ENCODE measurements at places on chromosomes 4 and X.

- no peak for DNase-seq
These were observed 48.5 kb upstream of the AGA start for GRCh38 chr4:177490769-177491168.

GRCh38 chr4:145840162-145840768 is 98.4 kb downstream of the ZNF827 start:
- no peak for DNase-seq

DNA sequence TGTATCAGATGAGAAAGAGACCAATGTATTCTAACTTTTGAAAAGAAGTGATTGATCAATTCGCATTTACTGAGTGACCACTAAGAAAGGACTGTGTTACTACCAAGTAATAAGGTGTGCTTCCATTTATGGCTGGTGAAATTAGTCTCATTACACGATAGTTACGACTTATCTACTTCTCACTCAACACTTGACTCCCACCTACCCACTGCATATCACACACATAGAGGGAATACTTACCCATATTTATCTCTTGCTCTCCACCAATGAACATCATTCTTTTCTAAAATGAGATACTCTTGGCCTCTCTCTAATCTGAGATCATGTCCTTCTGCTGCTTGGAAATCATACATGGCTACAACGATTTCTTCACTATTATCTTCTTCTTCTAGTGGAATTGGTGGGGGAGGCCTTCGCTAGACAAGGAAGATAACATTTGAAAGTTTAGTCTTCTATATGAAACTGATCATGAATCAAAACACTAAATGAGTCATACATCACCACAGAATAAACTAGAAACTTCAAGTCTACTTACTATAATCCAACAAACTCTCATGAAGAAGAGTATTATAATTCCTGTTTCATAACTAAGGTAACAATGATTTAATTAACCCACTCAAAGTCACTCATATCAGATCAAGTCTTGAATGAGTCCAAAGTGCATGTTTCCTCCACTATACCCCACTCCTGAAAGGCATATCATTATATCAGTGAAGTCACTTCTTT is 33.7 kb upstream of the TXK start:
- no peak for DNase-seq

GRCh38 chrX:22196149-22196548 is 76.6 kb upstream of the CBLL2 start:
- no peak for DNase-seq

DNA sequence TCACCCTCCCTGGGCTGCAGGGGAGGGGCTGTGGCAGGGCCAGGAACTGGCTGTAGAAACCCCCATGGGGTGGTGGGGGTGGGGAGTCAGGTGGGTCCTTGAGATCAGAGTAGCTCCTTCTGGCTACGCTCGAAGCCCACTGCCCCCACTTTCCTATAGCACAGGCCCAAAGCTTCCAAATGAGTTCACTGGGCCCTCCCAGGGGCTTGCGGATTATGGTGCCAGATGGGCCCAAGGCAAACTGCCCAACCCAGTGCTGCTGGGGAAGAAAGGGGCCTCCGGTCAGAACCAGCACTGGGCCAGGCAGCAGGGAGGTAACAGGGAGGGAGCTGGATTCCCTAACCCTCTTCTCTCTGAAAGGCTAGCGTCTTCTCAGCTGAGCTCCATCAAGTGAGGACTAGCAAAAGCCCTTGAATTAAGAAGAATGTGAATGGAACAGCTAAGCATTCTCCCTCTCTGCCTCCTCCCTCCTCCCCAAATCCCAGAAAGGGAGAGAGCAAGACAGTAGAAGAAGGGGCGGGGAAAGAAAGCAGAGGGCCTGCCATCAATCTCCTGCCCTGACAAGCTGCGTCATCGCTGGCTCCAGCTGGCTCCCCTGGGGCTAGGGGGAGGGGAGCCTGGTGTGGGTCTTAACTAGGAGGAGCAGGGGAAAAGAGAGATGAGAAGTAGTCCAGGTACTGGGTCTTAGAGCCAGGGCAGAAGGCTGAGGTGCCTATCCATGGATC is 34.7 kb downstream of the FRMPD3 start:
- no peak for DNase-seq

GRCh38 chr4:53963336-53963735 is 101.1 kb downstream of the CHIC2 start:
- no peak for DNase-seq

DNA sequence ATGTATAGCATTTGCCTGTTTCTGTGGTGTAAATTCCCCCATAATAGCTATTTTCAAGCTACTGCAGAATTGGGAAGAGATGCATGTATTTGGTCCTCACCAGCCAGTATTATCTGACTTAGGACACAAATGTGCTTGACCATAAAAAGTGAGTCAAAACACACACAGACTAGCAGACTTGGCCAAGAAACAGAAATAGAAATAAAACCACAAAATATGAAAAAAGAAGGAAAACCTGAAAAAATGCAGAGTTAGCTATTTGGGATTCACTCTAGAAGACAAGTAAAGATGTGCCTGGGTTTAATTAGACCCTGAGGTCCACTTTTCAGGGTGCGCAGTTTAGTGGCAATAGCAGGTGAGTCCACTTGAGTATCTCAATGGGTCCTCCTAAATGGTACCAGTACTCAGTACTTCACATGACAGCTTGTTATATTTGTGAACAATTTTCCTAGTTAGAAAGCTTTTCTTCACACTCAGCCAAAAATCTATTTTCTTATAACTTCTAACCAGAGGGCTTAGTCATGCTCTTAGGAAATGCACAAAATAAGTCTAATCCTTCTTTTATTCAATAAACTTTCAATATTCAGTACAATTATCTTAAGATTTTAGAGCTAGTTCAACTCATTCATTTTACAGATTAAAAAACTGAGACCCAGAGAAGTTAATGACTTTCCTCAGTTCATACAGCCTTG is 108.7 kb upstream of the JADE1 start:
- DNase-seq: no peak

DNA sequence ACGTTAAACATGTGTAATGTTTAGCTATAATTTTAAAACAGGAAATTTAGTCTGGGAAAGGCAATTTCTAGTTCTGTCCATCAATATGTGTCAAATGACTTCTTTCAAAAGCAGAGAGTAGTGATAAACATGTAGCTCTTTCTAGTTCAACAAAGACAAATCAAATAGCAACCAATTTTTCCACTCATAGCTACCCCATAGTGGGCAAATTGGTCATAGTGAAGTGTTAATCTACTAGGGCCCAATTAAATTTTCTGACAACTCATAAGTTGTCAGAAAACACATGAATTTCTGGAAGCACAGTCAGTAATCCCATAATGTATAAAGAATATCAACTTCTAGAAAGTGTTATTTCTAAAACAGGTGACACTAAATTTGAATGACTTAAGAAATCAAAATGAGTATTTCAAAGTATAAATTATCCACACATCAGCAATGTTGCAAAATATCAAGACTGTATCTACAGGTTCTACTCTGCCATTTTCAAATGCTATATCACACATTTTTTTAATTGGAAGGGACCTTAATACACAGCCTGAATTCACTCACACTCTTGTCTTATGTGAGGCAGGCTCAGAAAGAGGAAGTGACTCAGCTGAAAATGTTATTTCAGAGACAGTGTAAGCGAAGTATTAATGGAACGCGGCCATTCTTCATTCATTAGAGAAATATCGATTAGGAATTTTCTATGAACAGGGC is 7.7 kb downstream of the OCIAD2 start:
- DNase-seq: no peak

GRCh38 chr4:43983610-43984009 is 465.0 kb downstream of the KCTD8 start:
- no peak for DNase-seq

DNA sequence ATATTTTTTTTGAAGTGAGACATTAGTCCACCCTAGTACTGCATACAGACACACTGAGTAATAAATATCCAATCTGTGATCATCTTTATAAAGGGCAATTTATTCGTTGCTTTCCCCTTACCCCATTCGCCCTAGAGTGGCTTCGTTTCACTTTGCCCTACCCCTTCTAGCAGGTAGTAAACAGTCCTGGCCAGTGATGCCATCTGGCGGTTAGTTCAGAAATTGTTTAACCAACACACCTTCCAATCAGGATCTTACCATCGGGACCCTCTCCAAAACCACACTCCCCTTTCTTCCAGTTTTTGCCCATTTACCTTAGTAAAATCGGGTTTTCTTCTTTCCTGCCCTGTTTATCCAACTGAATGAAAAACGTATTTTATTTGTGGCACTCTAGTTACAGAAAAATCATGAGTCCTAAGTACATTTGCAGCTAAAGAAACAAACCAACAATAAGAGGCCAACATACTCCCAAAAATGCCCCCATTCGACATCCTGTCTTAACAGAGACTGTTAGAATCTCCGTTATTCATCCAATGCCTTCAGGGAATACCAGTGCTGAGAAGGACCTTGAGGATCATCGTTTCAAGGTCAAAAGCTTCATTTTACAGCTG is 2.2 kb downstream of the PPA2 start:
- DNase-seq: peak; percentile 46

- DNase-seq: peak; percentile 9
These were observed 186.8 kb downstream of the TMA16 start for GRCh38 chr4:163681208-163681821.

DNA sequence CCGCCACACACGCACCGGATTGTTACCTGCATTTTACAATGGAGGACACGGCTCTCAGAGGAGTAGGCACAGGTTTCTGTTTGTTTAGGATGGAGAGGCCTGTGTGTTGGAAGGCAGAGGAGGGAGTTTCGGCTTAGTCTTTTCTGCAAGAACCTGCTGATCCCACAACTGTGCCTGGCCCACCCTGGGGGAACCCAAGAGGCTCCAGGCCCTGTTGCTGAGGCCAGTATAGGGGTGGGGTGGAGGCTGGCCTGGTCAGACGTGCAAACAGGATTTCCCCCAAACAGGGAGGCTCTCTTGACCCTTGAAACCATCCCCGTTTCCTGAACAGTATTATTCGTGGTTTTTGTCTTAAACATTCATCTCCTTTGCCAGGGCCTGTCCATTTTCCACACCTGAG is 772 bp upstream of the SLC49A3 start:
- no peak for DNase-seq

DNA sequence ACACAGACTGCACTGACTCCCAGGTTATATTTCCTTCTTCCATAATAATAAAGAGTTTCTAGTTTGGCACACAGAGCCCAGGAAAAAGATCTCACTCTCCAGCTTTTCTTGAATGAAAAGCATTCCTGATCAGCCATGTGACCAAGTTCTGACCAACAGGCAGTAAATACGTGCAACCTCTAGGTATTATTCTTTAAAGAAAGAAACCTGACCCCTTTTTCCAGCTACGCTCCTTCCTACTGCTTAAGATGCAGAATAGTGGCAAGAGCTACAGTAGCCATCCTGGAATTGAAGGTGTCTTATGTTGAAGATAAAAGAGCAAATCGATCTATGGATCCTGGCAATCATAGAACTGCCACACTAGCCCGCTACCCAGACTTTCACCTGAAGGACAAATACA is 76.7 kb downstream of the LRBA start:
- no peak for DNase-seq

DNA sequence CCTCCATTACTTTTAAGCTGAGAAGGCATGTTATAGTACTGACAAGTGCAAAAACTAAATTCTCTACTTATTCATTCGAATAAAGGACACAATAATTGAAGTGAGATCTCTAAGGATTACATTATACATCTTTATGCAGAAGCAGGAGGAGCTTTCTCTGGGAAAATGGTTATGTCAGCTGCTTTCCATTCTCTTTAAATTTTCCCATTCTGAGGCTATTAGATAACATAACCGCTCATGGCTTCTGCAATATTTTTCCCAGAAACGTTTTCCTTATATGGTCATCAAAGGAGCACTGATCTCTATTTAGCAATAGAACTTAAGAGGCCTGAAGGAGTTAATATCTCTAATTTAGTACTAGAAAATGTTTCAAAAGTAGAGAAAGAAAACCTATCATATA is 221.6 kb downstream of the NSUN7 start:
- DNase-seq: no peak

- no peak for DNase-seq
These were observed 39.3 kb upstream of the FAM47B start for GRCh38 chrX:34903316-34903715.

DNA sequence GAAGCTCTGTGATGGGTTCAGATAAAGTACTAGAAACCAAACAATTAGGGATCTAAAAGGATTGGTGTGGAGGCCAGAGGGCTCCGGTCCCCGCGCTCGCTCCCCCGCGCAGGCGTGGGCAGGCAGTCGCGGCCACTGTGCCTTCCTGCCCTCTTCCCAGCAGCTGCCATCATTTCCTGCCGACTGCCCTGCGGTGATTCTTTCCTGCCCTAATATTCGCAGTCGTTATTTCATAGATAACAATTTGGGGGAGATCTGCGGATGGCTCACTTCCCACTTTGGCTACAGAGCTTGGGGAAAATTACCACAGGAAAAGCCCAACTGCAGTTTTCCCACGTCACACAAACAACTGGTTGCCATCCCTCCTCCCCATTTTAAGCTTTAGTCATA is 2.2 kb downstream of the GRIA2 start:
- no peak for DNase-seq

DNA sequence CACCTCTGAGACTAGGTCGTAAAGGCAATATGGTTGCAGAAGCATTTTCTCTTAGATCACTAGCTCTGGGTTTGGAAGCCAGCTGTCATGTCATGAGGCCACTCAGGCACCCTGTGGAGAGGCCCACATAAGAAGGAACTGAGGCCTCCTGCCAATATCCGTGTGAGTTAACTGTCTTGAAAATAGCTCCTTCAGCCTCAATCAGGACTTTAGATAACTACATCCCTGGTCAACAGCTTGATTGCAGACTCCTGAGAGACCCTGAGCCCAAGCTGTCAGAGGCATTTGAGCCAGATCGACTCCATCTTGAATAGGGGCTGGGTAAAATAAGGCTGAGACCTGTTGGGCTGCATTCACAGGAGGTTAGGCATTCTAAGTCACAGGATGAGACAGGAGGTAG is 15.1 kb upstream of the REPS2 start:
- no peak for DNase-seq

- no peak for DNase-seq
These were observed 32.5 kb upstream of the DDX3X start for GRCh38 chrX:41301438-41301824.

DNA sequence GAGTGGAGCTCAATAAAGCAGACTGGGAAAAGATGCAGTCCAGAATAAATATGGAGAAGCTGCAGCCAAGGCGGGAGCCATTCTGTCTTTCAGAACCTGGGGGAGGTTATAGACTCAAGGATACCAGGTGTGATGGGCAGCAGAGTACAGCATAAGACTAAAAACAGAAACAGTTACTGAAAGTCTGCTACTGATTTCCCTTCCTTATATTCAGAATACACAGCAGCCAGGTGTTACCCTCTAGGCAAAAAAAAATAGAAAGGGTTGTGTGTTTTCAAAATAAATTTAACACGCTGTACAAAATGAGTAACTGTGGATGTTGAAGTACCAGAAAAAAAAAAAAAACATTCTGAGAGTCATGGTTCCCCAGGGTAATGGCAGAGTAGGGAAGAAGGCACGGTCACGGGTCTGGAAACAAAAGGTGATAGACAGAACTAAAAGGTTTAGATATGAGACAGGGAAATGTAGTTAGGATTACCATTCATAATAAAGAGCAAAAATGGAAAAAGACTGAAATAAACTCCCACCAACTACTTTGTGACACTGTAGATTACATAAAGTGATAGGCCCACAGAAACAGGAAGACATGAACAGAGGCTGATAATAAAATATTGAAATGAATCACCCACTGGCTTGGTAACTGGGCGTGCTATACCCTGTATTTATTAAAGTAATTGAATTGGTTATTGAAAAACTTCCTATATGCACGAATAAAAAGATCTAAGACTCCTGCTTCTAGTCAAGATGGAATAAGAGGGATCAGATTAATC is 10.8 kb upstream of the HHIP start:
- DNase-seq: no peak

Measured in effector memory CD4-positive, alpha-beta T cell (primary cell).